ENCODE measurements at places on chromosomes 3 and 15.

GRCh38 chr3:143383421-143383820 is 263.9 kb downstream of the CHST2 start:
- DNase-seq: no peak

GRCh38 chr15:41438206-41438605 is 21.3 kb downstream of the RTF1 start:
- no peak for DNase-seq

- no peak for DNase-seq
These were observed 13.9 kb upstream of the RYR3 start for GRCh38 chr15:33296856-33297255.

GRCh38 chr3:131349454-131349853 is 32.1 kb upstream of the NUDT16 start:
- DNase-seq: no peak

GRCh38 chr3:106488331-106488730 is 619.5 kb upstream of the CBLB start:
- no peak for DNase-seq

DNA sequence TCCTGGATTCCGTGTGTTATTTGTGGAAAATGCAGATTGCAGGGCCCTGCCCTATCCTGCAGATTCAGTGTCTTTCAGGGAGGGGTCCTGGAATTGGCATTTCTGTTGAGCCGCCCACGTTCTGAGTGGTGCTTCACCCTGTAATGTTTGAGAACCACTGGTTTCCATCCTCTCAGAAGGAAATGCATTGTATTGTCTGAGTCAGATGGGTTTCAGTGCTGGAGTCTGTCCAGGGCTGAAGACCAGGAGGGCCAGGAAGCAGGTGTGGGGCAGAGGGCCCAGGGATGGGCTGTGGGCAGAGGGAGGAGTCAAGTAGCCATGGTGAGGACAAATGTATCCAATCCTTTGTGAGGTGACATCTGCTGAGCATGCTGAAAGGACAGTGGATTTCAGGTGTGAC is 123.8 kb downstream of the SV2B start:
- no peak for DNase-seq

DNA sequence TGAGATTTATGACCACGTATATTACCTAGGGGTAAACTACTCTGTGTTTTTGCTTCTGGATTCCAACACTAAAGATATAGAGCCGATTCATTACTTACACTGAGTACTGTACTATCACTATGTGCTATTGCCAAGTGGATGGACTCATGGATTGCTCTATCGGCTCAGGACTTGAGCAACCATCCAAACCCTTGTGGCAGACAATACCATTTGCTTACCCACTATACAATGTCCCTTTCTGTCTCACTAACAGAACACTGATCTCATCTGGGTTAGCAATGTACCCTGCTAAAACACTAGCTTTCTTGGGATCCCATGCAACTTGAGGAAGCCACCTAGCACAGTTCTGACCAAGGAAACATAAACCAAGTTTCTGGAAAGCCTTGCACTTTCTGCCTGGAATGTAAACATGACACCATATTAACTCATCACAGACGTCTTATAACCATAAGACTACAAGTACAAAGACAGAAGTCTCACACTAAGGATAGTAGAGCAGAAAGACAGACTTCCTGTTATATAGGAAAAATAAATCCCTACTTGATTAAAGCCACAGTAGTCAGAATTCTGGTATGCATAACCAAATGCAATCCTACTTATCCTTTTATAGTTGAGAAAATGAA is 38.6 kb downstream of the HACD2 start:
- DNase-seq: no peak
